ENCODE measurements at places on chromosomes 12 and 14.
A peak's percentile ranks its signal among the peaks of the same experiment; 100 is the strongest.

GRCh38 chr12:124720681-124721500, 142.8 kb downstream of the SCARB1 start:
- DNase-seq = peak; percentile 97

- no peak for DNase-seq
Observed at GRCh38 chr14:59017285-59017965, 171.0 kb upstream of the DAAM1 start.

GRCh38 chr12:74111688-74112360, 425.8 kb upstream of the ATXN7L3B start:
- no peak for DNase-seq

GRCh38 chr14:20681348-20682126, 2.8 kb upstream of the RNASE4 start:
- DNase-seq = peak; percentile 92

DNA sequence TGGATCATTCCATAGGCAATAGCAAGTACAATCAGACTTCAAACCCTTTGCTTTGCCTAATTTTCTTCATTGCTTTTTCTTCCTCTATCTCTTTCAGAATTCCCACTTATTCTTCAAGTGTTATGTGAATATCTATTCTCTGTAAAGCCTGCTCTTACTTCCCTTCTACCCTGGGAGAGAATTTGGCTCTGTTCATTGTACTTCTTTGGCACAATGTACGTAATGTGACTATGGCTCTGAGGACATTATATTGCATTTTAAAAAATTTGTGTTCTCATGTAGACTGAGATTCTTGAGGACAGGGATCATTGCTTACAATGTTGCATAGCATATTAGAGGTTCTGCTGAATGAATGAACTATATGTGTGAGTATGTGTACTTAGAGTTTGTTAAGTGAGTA, 16.9 kb upstream of the PRICKLE1 start:
- DNase-seq = no peak

DNA sequence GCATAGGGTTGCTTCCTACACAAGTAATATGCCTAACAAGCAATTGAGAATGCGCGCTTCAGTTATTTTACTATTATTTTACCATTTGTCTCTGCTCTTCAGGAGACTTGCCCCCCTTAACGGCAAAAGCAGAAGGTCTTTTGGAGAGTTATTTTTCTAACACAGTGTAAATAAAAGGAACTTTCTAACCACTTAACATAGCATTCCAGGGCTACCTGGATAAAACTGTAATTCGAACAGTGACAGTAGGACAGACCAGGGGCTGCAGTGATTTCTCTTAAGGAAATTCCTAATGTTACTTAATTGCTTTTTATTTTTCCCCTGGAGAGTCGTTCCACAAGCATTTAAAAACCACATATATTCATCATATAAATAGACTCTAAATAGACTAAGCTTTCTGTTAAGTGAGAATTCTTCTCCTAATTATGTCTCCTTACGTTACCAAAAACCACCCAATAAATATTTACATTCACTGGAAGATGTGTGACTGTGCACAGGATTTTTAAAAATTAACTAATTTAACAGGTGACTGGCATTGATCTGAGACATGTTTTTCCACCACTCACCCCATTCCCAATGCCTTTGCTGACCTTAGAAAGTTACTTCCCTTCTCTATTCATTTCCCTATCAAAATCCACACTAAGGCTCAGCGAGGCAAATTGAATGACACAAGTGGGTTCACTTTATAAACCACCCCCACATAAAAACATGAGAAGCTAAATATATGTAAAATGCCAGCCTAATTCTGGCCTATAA, 72.4 kb downstream of the RNF34 start:
- peak; percentile 23 for DNase-seq

DNA sequence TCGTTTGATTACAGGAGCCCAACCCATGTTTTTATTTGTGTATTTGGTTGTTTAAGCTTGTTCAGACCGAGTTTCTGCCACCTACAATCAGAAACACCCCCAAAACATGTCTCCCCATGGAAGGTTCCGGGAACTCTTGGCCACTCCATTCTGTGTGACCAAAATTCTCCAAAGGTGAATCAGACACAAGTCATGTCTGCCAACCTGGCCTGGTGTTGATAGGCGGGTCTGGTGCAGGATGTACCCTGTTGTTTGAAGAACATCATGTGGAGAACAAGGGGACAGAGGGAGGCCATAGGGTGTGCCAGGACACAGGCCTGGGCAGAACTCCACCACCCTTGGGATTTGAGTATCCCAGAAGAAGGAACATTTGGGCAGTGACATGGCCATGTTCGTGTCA, 147.1 kb upstream of the MYL2 start:
- no peak for DNase-seq

DNA sequence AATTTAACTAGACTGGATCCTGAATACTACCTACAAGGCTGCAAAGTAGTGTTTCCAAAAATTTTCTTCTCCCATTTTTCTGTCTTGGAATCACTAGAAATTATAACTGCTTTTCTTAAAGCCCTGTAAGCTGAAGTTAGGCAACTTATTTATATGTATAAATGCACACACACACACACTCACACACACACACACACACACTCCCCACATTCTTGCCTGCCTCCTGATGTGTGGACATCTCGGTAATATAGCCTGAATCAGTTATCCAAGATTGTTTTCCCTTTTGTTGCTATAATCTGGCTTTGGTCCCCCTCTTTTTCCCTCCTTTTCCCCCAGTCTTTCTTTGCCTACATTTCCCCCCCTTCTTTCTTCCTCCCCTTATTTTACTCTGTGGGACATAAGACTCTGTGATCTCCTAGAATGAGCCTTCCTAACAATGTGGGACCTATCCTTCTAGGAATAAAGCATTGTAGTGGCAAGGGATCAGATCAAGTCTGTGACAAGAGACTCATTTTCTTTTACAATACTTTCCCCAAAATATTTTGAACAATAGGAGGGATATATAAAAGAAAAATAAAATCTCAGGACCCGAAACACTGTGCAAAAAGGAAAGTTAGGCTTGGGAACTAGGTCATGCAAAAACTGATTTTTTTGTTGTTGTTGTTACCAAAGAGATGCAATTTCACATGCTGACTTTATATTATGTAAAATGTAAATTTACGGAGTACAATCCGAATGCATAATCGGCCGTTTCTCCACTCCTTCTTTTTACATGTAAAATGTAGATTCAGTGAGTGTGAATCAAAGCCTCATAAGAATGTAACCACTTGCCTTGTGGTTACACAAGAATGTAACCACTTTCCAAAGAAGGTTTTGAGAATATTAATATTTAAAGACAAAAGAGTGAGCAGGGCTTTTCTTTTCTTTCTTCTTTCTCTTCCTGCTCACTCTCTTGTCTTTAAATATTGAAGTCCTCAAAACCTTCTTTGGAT, 26.3 kb upstream of the CD69 start:
- DNase-seq = no peak

- DNase-seq = peak; percentile 65
Observed at GRCh38 chr14:92481386-92481785, 32.2 kb upstream of the RIN3 start.

- no peak for DNase-seq
Observed at GRCh38 chr14:39459795-39460478, 27.7 kb upstream of the FBXO33 start.

DNA sequence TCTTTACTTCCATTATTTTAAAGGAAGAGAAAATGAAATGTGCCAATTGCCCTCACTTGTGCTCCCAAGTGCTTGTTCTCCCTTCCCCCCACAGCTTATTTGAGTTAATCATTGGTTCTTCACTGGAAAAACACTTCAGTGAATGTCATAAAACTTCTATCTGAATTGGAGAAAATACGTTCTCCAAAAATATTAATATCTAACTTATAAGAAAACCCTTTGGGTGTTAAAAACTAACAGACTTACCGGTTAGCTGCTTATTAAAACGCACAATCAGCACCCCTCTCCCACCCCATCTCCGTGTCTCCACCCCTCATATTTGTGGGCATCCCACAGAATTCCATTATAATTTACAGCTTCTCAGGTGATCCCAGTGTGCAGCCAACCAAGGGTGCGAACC, 31.7 kb downstream of the PLEKHA5 start:
- DNase-seq = no peak

GRCh38 chr12:55720071-55720564, at the start of gene RDH5:
RDH5 (plus strand) TSS chr12:55720393; CDS start chr12:55721185, 792 bp downstream.
- peak; percentile 61 for DNase-seq

DNA sequence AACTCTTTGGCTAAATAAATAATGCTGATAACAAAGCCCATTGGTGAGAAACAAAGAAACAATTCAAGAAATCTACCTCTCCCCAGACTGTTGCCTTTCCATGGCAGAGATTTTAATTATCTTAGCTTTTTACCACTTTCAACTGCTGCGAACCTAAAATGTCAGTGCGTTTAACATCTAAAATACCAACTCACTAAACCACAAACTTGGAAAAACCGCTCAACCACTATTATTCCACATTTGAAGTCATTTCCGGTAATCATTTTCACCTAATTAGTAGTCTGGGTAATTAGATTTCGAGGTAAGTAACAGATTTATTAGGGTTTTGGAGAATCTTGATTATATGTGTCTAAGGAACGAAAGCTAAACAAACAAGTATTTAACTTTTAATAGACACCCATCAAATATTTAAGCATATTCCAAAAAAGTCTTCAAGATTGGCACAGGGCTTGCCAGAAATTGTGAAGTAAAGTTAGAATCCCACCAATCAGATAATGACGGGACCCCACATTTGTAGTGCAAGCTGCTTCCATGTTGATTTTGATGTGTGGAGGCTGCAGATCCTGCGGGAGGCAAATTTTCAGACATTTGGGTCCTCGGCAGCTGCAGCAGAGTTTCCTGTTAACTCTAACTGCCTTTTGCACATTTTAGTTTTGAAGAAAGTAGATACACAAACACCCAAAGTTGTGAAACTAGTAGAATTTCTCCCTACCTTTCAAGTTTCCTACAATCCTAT, 4.1 kb downstream of the OTX2 start:
- DNase-seq = no peak

DNA sequence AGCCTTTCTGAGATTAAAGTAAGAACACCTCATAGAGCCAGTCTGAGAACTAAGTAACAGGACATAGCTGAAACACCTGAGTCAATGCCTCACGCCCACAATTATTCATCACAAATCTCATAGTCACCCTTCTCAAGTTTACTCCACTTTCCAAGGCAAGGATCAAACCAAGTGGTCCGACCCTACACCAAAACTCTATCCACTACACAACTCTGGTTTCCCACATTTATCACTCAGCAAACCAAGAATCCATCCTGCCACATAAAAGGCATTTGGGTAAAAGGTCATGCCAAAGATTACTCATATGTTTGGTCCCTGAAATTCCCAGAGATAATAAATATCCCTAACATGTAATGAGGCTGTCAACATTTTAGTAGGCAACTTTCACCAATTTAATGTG, 144.1 kb downstream of the RPAP3 start:
- peak; percentile 2 for DNase-seq

DNA sequence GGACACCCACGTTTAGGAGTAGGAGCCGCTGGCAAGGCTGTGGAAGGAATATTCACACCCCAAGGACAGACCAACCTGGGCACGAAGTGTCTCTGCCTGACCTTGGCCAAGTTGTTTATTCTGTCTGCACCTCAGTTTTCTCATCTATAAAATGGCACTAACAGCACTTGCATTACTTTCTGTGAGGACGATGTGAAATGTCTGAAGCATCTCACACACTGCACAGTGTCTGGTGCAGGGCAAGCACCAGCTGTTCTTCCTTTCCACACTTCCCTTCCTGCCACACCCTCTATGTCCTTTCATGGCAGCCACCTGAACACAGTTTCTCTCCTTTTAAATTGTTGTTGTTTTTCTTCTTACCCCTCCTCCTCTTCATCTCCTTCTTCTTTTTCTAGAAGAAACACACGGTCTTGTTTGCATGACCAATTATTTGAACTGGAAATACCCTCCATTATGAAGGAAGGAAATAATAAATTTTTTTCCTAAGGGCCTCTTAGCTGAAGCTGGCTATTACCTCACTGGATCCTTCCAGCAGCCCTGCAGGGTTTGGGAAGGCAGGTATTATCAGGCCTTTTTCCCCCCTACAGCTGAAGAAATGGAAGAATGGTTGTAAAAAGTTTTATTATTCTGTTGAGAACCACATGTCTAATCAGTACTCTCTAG, 42.9 kb upstream of the ATP23 start:
- DNase-seq = no peak

GRCh38 chr14:69044965-69045555, 66.0 kb upstream of the ACTN1 start:
- peak; percentile 38 for DNase-seq

DNA sequence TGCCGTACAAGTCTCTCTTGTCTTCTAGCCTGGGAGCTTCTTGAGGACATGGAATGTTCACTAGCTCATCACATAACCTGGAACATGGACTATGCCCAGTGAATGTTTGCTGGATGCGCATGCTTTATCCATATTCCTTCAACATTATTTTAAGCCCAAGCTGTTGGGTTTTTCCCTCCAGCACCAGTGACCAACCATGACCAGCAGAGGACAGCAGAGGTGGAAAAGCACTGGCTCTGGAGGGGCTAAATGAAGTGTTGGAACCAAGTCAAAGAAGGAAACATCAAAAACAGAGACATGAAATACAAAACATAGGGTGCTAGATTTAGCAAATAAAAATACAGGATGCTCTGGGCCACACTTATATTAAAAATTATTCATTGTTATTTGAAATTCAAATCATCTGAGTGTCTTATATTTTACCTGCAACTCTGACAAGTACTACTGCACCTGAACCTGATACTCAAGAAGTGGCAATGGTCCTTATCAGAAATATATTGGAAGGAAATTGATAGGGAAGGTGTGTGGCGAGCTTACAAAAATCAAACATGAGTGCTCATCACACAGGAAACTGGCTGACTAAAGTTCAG, 23.1 kb upstream of the HELB start:
- peak; percentile 11 for DNase-seq

Data from fibroblast of skin of right quadriceps (primary cell).